NCI-H446 treated with DMSO at 0.1 percent for 48 hours (cell line): ENCODE measurements at places on chromosomes 12 and 14.

GRCh38 chr12:2248901-2249381, 196.2 kb downstream of the CACNA1C start:
- no peak for DNase-seq

GRCh38 chr14:55212634-55213033, 21.2 kb upstream of the DLGAP5 start:
- DNase-seq: no peak

- DNase-seq: no peak
Measured at GRCh38 chr14:32404784-32405573, 75.9 kb downstream of the AKAP6 start.

GRCh38 chr12:101039848-101040531, 170.0 kb downstream of the SLC5A8 start:
- no peak for DNase-seq

DNA sequence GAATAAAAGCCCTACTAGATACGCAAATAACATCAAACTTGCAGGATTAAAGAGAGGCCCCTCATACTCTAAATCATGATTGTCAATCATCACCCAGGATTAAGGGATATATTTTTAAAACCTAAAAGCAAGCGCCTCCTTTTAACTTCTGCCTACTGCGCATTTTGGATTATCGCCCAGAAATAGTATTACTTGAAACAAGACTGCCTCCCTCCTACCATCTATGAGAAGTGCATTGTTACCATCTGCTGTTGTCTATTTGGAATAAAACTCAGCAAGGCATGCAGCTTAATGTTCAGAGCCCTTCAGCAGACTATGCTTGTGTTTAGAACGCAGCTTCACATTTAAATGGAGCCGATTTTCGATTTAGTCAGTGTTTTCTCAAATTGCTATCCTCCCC, 79.6 kb downstream of the EXOC5 start:
- DNase-seq: peak; percentile 47

- DNase-seq: no peak
Measured at GRCh38 chr14:58298477-58299400, at the start of gene ARID4A. Gene ARID4A, plus strand, starts transcription at chr14:58298555. Its CDS starts 1,300 bp downstream, at chr14:58299855.

GRCh38 chr12:116125084-116125483, 152.4 kb downstream of the MED13L start:
- no peak for DNase-seq

GRCh38 chr14:84610086-84610485, 919.9 kb upstream of the FLRT2 start:
- no peak for DNase-seq

- DNase-seq: no peak
Measured at GRCh38 chr14:77024171-77024691, 4.3 kb downstream of the IRF2BPL start.

DNA sequence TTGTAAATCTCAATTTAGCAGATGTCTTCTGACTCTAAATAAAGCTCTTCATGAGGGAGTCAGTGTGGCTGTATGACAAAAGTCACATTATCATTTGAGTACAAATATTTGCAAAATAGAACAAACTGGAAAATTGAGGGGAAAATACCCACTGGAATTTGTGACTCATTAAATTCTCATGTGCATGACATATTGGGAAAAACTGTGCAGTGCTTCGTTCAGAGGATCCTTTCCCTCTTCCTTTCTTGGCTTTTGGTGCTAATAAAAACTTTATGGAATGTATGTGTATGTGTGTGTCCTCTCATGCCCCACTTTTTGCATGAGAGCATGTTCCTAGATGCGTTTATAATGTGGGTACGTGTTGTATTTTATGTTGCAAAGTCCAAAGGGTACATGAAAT, 267.8 kb downstream of the KTN1 start:
- DNase-seq: no peak

GRCh38 chr14:59303216-59303615, 114.7 kb downstream of the DAAM1 start:
- DNase-seq: no peak

DNA sequence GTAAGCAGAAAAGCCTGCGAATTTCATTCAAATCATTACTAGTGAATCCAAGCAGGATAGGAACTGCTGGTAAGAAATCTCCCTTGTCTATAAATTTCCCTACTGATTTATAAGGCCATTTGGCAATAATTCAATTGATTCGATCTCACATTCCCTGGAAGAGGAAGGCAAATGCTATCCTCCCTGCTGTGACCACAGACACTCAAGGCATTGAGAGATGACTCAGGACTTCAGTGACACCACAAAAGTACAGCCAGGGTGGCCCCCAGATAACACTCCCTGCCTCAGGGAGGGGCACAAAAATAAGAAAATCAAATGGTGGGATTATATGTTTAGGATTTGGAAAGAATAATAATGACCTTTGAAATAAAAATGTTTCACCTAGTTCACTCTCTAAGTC, 162.7 kb downstream of the GRIP1 start:
- DNase-seq: peak; percentile 16

GRCh38 chr14:70283156-70283555, 76.3 kb downstream of the COX16 start:
- no peak for DNase-seq

DNA sequence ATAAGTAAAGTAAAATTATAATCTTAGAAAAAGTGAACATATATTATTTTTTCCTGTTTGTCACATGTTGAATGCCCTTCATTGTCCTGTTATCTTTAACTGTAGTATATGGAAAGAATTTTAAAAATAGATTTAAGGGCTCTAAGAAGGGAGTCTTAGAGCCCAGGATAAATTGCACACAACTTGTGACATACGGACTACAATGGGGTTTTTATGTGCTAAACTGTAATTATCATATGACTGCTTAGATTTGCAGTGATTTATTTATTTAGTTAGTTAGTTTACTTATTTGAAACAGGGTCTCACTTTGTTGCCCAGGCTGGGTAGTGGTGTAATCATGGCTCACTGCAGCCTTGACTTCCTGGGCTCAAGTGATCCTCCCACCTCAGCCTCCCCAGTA, 187.8 kb upstream of the HMGA2 start:
- no peak for DNase-seq

DNA sequence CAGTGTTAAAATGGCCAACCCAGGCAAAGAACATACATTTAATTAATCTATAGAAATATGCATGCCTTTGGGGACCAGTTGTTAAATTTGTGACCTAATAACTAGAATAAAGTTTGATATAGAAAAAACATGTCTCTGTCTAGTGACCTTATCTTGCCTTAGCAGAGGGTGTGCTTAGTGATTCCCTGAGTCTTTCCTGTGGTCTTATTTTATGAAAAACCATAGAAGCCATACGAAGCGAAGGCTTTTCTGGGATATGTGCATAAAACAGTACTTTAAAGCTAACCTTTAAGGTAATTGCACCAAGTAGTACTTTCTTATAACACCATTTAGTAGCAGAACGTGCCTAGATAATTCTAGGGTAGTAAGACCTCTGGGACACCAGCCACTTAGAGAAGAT, 379.4 kb downstream of the ZFP36L1 start:
- no peak for DNase-seq

- peak; percentile 5 for DNase-seq
Measured at GRCh38 chr12:100391856-100392255, 35.0 kb downstream of the SLC17A8 start.

DNA sequence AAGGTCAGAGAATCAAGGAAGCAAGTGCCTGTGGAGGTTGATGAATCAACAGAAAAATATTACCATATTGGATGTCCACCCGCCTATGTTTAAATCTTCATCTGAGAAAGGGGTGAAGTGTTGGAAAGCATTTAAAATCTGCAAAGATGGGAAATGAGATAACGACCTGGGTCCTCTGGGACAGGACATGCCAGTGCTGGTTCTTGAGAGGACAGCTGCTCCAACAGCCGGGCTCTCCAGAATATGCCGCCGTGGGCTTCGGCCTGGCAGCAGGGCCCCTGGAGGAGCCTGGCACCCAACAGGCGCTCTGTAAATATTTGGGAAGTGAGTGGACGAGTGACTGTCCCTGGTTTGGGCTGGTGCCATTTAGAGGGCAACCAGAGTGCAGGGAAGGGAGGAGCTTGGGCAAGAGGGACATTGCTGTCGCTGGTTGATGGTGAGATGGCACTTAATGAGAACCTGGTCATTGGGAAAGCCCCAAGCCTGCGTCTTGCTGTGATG, 129.9 kb downstream of the KCNA5 start:
- DNase-seq: no peak

DNA sequence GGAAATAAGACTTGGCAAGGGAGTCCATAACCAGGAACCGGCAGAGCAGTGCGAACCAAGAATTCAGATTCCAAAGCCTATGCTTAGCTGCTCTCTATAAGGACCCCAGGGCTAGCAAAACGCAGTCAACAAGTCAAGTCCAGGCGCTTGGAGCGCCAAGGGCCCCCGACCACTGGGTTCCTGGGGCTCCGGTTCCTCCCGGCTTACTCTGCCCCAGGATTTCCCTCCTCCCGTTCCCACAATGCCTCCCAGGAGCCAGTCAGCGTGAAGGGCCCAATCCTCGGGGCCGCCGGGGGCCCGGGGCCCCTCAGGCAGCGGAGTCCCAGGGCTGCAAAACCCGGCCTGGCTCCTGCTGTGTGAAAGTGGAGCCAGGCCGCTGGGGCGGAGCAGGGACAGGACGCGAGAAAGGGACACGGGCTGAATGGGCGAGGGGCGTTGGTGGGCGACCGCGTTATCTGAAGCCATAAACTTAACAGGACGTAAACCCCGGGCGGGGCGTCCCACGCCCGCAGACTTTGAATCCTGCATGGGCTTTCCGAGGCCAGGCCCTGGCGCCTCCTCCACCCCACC, 1.5 kb downstream of the KRT8 start:
- no peak for DNase-seq

DNA sequence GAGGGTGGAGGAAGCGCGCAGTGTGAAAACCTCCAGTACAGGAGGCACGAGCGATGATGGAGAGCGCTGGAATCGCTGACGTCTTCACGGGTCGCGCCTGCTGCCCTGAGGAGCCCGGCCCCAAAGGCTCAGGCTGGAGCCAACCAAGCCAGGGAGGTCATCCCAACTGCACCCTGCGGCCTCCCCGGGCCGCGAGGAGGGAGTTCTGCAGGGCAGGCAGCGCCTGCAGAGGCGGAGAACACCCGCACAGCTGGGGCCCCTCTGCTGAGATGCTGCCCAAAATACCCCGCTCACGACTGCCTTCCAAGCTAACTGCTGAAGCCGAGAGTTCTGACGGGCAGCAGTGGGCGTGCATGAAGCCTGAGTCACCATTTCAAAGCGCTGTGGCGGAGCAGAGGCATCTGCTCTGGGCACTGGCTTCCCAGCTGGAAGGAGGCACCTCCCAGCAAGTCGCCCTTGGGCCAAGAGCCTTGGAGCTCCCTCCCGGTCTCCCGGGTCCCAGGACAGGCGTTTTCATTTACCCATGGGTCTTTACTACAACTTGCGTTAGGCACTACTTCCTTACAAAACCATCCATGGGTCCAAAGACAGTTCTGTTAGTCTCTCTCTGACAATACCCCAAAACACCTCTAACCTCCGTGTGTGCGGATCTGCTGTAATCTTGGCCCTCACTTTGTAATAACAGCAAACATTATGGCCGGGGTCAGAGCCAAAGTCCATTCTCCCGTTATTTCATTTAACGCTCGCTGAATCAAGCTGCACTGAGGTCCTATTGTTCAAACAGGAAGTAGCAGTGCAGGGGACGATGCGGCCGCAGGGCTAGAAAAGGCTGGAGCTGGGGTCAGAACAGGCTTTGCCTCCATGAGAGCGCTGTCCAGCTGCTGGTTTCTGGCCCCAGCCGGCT, 60.1 kb upstream of the RIMBP2 start:
- peak; percentile 7 for DNase-seq

DNA sequence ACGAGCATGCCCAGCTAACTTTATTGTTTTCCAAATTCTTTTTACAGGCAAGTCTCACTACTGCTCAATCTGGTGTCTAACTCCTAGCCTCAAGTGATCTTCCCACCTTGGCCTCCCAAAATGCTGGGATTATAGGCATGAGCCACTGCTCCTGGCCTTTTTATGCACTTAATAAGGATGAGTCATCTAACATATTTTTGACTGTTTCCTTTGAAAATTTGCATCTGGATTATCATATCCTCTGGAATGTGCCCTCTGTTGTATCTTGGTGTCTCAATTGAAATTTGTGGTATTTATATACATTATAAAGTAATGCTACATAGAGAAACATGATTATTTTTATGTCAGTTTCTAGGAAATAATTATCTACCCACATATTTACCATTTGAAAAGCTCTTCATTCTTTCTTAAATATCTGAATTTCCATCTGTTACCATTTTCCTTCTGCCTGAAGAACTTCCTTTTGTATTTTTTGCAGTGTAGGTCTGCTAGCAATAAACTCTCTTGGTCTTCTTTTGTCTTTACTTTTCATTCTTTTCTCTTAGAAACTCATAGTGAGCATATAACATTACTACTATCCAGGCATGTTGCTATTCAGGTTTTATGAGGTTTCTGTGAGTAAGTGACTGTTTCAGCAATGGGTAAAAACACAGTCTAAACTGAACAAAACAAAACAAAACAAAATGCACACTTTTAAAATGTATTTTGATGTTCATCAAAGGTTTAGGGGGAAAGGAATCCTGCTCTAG, 52.8 kb upstream of the CNOT2 start:
- no peak for DNase-seq

DNA sequence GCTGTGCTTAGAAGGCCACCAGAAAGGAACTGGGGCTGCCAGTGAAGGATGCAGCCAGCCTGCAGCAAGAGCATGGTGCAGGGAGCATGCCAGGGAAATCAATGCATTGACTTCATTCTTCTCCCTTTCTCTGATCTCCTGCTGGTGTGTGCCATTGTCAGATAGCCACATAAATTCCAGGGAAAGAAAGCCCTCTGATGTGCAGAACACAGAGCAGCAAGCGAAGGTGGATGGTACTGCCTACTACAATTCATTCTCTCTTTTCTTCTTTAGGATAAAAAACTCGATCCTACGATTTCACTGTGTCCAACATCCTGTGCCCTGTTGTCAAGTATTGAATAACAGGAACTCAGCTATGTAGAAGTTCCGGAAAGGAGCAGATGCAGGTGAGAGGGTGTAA, 446.7 kb upstream of the TMEM132C start:
- no peak for DNase-seq

DNA sequence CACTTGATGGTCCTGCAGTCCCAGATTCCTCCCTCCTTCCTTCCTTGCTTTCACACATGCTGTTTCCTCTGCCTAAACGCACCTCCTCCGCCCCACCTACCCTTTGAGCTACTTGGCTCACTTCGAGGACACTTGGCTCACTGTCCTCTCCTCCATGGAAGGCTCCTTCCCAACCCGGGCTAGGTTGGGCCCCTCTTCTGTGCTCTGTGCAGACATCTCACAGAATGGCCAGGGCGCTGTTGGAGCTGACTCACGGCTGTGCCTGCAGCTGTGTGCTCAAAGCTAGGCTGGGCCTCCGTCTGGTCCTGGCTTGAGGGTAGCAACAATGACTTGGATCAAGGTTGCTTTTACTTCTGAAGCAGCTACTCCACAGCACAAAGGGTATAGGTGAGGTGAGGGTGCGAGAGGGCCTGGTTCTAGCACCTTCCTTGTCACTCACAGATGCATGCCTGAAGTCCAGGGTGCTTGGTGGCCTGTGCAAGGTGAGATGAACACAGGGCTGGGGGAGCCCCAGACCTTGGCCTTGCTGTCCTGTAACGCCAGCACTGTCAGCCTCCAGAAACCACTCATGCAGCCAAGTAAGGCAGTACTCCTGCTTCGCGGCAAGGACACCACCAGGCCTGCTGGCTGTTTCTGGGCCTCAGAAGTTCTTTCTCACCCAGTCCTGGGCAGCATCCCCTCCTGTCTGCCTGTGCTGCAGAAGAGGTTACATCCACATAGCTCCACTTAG, 61.8 kb downstream of the GALNT16 start:
- no peak for DNase-seq

GRCh38 chr14:59306775-59307174, 118.3 kb downstream of the DAAM1 start:
- no peak for DNase-seq
